ENCODE measurements at places on chromosomes 2 and 18. TPM values are rescaled to one million over a fixed set of nuclear protein-coding genes. Genes with fewer than 3 reads are reported as not detected.

REG3A gene
- total RNA-seq = not detected

ACKR3 gene
- total RNA-seq = not detected

DARS1 gene
- 157 TPM for total RNA-seq

BOLL gene
- not detected for total RNA-seq

AQP4 gene
- not detected for total RNA-seq

Measured in smooth muscle cell of the umbilical artery (primary cell).